ENCODE measurements at places on chromosomes 6 and 20.

GRCh38 chr6:159521962-159522361, 171.1 kb downstream of the SOD2 start:
- no peak for DNase-seq

GRCh38 chr6:47464052-47464451, 13.5 kb upstream of the CD2AP start:
- no peak for DNase-seq

DNA sequence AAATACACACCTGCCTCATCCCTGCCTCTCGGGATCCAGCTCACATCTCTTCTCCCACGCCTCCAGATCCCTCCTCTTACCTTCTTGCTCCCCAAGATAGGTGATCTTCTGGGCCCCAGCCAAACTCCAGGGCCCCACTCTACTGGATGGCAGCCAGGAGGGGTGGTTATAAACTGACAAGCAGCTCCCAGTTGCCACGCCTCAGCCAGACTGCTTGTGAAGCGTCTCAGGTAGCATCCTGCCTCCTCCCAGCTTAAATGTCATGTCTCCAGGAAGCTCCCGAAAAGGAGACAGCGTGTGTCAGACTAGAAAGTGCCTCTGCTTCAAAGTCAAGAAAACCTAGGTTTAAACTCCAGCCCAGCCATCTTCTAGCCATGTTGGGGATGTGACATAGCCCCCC, 114.1 kb downstream of the LRFN2 start:
- no peak for DNase-seq

DNA sequence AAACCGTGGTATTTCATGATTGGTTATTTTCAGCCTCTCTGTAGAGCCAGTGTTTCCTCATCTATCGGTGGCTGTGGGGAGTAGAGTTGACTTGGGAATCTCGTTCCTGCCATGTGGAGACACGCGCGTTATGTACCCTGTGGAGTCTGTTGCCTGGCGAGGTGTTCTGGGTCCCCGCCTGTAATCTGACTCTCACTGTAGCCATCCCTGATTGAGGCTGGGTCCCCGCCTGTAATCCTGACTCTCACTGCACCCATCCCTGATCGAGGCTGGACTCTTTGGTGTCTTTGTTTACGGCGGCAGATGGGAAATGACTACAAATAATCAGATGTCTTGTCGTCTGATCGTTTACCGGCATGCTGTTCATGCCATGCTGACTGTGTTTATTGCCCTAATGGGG, 153.9 kb downstream of the DTNBP1 start:
- no peak for DNase-seq

DNA sequence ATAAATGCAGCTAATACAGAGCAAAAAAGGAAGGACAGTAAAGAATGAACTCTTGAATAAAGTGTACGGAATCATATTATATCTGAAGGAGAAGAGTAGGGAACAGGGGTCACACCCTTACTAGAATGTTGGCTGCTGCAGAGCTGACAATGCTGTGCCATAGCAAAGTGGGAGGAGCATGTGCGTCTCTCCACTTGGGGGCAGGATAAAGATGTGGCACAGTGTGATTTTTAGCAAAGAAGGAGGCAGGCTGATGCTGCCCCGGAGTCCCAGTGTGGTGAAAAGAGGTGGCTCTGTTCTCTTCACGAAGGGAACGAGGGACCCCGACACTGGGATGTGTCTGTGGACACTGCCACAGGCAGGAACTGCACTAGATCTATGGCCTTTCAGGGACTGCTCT, 67.5 kb downstream of the INSM1 start:
- no peak for DNase-seq

GRCh38 chr6:17289630-17290061, 8.5 kb downstream of the RBM24 start:
- no peak for DNase-seq

- no peak for DNase-seq
Measured at GRCh38 chr6:166693880-166694279, 66.8 kb upstream of the RPS6KA2 start.

- DNase-seq = peak; percentile 11
Measured at GRCh38 chr6:129605967-129606366, 104.0 kb downstream of the ARHGAP18 start.

DNA sequence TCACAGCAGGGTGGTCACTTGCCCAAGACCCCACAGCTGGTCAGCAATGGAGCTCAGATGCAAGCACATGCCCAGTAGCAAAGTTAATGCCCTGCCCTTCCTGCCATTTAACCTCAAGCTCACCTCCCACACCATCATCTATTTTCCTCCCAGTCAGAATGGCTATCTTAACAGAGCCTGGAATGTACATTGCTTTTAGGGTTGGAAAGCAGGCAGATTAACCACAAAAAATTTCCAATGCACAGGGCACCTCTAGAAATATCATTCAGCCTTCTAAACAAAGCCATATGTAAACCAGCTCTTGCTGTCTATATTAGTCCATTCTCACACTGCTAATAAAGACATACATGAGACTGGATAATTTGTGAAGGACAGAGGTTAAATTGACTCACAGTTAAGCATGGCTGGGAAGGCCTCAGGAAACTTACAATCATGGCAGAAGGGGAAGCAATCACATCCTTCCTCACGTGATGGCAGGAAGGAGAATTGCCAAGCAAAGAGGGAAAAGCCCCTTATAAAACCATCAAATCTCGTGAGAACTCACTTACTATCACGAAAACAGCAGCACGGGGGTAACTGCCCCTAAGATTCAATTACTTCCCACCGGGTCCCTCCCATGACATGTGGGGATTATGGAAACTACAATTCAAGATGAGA, 106.9 kb downstream of the FYN start:
- DNase-seq = no peak
